B cell (primary cell): ENCODE measurements at places on chromosomes 5 and 9. TPM values are rescaled to one million over a fixed set of nuclear protein-coding genes. Genes with fewer than 3 reads are reported as not detected.
A peak's percentile ranks its signal among the peaks of the same experiment; 100 is the strongest.

GRCh38 chr9:101572316-101572715, 22.5 kb downstream of the PPP3R2 start:
- no peak for DNase-seq

DNA sequence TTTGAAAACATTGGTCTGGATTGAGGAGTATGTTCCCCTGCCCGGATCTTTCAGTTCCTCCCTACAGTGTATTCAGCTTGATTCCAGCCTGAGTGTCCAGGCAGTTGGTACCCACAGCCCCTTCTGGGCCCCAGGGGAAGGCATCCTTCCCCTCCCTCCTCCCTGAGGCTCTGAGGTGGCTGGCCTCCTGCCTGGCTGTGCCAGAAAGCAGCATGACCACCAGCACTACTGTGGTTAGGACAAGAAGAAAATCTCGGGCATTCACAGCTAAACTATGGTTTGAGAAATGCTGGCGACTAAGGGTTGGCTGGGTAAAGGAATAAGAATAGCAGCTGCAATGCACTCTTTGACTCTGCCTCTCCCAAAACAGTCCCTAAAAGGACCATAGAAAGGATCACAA, 84.6 kb upstream of the LIFR start:
- DNase-seq: no peak

GRCh38 chr5:139395844-139396640, 1.1 kb upstream of the PROB1 start:
- no peak for DNase-seq

- DNase-seq: no peak
Measured at GRCh38 chr9:73213300-73213699, 61.6 kb downstream of the ANXA1 start.

DNA sequence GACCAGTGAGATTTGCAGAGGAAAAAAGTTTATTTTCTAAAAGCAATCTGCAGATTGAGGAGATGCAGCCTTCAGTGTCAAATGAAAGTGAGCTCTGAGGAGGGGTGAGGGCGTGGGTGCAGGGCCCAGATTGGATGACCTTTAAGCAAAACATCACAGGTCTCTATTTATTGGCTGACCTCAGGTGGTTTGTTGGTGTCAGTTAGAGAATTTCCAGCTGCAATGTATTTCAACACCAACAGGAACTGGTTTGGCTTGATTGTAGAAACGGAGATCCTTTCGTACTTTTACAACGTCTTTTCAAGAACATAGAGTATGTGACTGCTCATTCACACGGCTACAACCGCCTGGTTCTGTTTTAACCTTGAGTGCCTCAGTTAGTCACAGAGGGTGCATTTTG, 1069.1 kb downstream of the EFNA5 start:
- no peak for DNase-seq

GRCh38 chr5:103428411-103428871, 134.1 kb downstream of the NUDT12 start:
- DNase-seq: no peak

DNA sequence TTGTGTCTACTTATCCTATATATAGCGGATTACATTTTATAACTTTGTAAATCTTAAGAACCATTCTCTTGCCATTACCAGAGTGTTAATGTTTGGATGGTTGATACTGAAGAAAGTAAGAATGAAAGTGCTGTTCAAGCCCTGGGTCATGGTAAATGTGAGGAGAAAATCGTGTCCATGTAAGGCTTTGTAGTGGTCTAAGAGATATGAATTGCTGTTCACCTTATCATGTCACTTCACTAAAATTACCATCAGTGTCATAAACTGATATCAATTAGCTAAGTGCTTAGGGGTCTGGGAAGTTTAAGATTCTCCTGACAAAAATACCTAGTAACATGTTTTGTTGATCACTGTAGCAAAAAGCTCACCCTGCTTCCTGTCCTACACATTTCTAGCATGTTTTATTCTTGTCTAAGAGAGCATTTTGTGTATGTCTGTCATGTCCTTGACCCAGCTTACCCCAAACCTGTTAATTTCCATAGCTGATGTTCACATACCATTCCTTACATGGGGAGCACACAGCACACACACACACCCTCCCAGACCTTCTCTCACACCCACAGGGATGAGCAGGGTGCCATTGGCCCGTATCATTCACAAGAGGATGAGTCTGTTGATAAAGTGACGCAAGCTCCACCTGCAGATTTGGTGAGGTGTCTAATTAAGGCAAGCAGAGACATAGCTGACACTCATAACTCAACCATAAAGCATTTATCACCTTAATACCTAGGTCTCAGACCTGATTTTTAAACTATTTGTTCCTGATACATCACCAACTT, 125.1 kb upstream of the PAM start:
- DNase-seq: no peak

DNA sequence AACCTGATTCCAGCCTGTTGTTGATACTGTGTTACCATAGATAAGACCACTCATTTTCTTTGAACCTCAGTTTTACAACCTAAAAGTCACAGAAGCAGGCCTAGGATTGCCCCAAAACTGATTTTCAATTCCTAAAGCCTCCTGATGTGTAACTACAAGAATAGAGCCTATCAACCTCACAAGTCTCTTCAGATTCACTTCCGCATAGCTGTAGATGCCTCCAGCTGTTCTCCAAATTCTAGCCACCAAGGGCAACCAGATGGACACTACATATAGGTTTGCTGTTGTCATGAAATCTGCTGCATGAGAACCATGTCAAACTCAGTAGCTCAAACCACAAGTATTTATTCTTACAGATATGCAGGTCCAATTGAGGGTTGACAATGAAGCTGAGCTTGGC, 143.5 kb downstream of the SPATA31D1 start:
- peak; percentile 42 for DNase-seq

- DNase-seq: peak; percentile 75
Measured at GRCh38 chr5:14809369-14810155, 62.0 kb downstream of the ANKH start.

DNA sequence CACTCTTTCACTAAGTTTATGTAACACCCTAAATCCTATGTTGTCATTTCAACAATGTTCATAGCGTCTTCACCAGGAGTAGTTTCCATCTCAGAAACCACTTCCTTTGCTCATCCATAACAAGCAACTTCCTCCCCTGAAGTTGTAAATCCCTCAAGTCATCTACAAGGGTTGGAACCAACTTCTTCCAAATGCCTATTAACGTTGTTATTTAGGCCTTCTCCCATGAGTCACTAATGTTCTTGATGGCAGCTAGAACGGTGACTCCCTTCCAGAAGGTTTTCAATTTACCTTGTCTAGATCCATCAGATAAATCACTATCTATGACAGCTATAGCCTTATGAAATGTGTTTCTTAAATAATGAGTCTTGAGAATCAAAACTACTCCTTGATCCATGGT, 73.3 kb upstream of the TARS1 start:
- DNase-seq: no peak

- DNase-seq: no peak
Measured at GRCh38 chr5:171701100-171701541, 84.5 kb upstream of the SMIM23 start.

DNA sequence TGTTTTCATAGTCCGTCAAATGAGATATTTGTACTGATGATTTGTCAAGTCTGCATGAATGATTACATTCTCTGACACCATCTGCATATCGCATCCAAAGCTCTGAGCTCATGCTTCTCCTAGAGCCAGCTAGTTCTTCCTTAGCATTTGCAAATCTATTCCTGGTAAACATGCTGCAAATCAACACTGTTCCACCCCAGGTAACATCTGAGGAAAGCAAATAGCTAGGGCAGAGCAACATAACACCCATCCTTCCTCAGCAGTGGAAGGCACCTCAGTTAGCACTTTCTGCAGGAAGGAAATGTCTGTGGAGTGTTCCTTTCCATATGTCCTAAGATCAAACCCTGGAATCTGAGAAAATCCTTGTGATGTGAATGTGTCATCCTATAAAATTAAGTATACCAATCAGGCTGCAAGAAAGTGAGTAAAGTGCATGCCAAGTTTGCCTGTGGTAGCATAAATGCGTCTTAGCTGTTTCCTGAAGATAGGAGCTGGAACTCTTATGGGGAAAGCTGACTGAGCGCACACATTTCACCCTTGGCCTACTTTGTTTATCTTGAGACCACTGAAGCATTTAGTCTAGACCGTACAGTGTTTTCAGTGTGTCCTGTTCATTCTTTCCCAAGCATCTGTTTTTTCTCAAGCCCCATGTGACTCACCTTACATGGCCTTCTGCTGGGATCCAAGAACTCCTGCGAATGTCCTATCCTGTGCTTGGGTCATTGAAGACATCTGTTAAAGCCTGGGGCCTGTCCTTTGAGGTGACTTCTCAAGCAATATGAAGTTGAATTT, 50.9 kb upstream of the STARD4 start:
- DNase-seq: no peak

- peak; percentile 45 for DNase-seq
Measured at GRCh38 chr9:121699571-121700164, 48.2 kb downstream of the DAB2IP start.

DNA sequence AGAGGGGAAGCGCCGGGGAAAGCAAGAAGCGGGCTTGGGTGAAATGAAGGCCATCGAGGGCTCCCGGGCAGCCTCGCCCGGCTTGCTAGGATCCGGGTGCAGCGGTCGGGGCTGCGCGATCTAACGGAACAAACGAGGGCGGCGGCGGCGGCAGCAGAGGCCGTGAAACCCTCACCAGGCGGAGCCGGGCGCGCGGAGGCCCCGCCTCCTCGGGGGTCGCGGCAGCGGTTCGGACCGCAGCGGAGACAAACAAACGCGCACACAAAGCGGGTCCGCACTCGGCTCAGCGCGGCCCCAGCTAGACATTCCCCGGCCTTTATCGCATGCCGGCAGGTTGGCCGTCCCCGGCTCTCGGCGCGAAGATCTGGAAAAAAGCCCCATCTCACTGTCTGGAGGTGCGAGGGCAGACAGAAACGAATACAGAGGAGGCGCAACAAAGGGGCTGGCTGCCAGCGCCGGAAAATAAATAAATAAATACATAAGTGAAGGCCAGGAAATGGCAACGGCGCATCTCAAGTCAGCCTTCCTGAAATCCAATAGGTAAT, 10.5 kb upstream of the TRIM36 start:
- peak; percentile 71 for DNase-seq

- DNase-seq: no peak
Measured at GRCh38 chr5:79518718-79519117, 4.8 kb upstream of the HOMER1 start.

DNA sequence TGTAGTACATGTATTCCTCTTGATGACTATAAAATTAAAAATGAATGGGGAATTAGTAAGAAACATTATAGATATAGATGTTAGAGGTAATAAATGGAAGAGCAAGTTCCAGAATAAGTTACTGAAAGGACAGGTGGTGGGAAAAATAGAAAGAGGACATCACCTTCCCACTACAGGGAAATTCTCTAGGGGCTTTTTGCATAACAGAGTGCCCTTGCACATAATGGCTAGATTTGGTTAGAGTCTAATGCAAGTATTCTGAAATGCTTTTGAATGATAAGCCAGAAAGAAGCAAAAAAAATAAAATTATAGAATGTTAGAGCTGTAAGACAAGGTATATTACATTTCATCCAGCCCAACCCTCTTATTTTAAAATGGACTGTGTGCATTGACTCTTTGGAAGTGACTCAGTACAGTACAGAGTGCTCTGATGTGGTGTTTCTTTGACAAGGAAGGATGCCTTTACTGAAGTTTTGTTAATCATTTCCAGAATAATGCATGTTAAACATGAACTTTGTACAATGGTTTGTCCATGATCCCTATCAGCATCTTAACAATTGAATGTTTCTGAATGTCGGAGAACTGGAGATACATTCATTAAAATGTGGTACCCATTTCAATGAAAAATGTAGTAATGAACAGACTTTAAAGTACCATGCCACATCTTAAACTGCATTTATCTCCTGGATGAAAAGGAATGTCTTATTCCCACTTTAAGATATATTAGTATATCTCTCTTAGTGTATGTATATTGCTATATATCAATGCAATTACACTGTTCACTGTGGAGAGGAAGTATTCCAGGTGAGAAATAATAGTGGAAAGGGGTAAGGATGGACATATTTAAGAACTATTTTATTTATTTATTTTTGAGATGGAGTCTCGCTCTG, 391.1 kb downstream of the ADGRV1 start:
- DNase-seq: no peak

DNA sequence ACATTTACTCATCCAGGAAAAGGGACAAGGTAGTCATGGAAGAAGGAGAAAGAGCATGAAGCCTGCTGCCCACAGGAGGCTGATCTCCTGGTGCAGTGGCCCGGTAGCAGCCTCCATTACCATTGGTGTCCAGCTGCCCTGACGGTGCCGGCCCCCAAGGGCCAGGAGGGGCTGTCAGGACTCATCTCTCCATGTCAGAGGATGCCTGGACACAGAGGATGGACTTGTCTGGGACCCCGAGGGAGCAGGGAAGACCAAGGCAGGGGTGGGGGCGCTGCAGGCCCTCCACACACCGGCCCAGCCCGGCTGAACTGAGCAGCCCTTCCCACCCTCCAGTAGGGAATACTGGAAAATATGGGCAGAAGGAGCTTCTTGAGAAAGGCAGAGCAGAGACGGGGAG, 52.2 kb downstream of the IRX2 start:
- DNase-seq: no peak

- peak; percentile 81 for DNase-seq
Measured at GRCh38 chr5:56838409-56839039, 23.2 kb downstream of the MAP3K1 start.

GRCh38 chr5:2895876-2896275, 144.4 kb upstream of the IRX2 start:
- DNase-seq: no peak

GRCh38 chr5:154541553-154541952, 63.5 kb upstream of the HAND1 start:
- no peak for DNase-seq

DNA sequence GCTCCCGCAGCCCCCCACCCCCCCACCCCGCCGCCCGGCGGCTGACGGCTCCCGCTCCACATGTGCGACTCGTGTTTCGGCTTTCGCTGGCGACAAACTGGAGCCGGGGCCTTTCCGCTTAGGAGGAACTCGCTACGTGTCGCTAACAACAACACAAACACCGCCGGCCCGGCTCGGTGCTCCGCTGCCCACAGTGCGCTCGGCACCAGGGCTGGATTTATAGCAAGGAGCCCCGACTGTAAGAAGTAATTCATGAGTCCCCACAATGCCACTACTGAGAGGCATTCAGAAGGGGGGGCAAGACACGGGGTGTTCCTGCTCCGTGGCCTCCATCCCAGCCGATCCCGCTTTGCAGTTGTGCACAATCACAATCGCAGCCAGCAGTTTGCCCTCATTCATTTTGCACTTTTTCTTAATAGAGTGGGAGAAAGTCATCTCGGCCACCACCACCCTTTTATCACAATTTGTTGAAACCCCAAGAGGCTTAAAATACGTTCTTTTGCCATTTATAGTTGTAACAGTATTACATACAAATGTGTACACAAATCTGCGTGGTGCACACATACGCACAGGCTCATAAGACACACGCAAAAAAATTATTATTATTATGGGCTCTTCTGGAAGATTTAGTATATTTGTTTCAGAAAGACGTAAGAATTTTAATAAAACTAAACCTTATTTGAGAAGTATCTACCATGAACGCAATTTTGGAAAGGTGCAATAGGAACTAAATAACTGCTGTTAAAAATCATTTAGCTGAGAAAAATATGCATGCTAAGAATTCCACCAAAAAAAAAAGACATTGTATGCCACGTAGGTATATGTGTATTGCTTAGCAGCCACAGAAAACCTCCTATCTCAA, 48.1 kb downstream of the EBF1 start:
- peak; percentile 74 for DNase-seq

GRCh38 chr9:36100532-36100931, 36.0 kb upstream of the GLIPR2 start:
- DNase-seq: no peak

GRCh38 chr5:158378931-158379330, 520.0 kb upstream of the CLINT1 start:
- DNase-seq: no peak

The SH3GL2 gene
- total RNA-seq: not detected in 2 replicates

The AQP7 gene
- 0.49 TPM in 1 of 2 replicates, not detected in the other for total RNA-seq

The CORO2A gene
- 2.0 TPM in 2 replicates for total RNA-seq

The MRPL22 gene
- 21.4 and 32.5 TPM in 2 replicates for total RNA-seq

The TMOD1 gene
- 1.9 and 2.5 TPM in 2 replicates for total RNA-seq
